Tongue (tissue), 3 donors: ENCODE measurements at places on chromosomes 7 and 10. TPM values are rescaled to one million over a fixed set of nuclear protein-coding genes. Genes with fewer than 3 reads are reported as not detected.

The CALD1 gene
- 127 TPM for total RNA-seq

The GARIN1A gene
- total RNA-seq, result 0.10 TPM

The NUTM2A gene
- 2.1 TPM for total RNA-seq

The ANXA8 gene
- 9.3 TPM for total RNA-seq

The LIPN gene
- total RNA-seq, result not detected

The RAMP3 gene
- 8.8 TPM for total RNA-seq

The FAM241B gene
- 1.0 TPM for total RNA-seq

The ZNF503 gene
- 12.6 TPM for total RNA-seq

The KIAA1217 gene
- total RNA-seq, result 36.0 TPM

The SYT15B gene
- total RNA-seq, result 1.1 TPM

The GOT1 gene
- 46.3 TPM for total RNA-seq

The ELN gene
- 208 TPM for total RNA-seq

The FXYD4 gene
- total RNA-seq, result not detected

The KIFBP gene
- total RNA-seq, result 33.0 TPM

The PTPRN2 gene
- total RNA-seq, result 3.1 TPM

The PDK4 gene
- 48.6 TPM for total RNA-seq

The SPDYE11 gene
- not detected for total RNA-seq

The HOXA2 gene
- not detected for total RNA-seq

The PDZD7 gene
- not detected for total RNA-seq

The CHN2 gene
- 7.6 TPM for total RNA-seq

The PRKCQ gene
- 15.2 TPM for total RNA-seq

The PRPF18 gene
- total RNA-seq, result 44.5 TPM

The EXOC4 gene
- 140 TPM for total RNA-seq

The CNNM1 gene
- total RNA-seq, result 0.92 TPM

The PLAC9 gene
- 31.2 TPM for total RNA-seq

The TMEM178B gene
- 2.5 TPM for total RNA-seq

The COMTD1 gene
- total RNA-seq, result 14.3 TPM

The C10orf105 gene
- total RNA-seq, result 0.10 TPM
